ENCODE measurements at places on chromosomes 13 and 19.

DNA sequence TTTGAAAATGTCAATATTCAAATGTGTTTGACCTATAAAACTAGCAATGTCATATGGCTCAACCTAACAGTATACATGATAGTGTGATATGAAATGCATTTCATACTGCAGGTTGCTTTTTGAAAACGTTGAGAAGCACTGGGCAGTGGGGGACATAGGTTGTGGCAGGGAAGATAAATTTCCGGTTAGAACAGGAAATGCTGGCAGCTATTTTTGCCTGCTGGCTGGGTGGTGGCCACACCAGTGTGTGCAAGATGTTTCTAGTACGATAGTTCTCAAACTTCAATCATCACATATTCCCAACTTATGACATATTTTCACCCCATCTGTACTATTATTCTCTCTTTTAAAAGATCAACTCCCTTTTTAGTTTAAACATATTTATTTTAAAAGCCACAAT is 17.2 kb downstream of the FXYD5 start:
- DNase-seq, result no peak

DNA sequence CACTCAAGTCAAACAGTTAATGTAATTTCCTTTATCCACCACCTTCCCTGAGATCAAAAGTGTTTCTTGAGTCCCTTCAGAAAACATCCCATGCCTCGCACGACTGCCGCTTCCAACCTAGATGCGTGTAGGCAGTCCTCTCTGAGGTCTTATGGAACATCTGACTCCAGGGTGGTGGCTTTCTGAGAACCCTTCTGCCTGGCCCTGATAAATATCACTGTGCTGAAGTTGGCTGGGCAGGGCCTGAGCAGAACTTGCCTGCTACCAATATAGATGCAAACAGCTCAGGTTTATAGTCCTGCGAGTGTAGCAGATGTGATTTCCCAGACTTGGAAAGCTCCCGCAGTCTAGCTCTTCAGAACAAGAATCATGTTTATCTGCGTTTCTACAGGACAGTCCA is 61.1 kb upstream of the GPR12 start:
- no peak for DNase-seq

GRCh38 chr13:29136341-29136740 is 316.2 kb downstream of the MTUS2 start:
- no peak for DNase-seq

DNA sequence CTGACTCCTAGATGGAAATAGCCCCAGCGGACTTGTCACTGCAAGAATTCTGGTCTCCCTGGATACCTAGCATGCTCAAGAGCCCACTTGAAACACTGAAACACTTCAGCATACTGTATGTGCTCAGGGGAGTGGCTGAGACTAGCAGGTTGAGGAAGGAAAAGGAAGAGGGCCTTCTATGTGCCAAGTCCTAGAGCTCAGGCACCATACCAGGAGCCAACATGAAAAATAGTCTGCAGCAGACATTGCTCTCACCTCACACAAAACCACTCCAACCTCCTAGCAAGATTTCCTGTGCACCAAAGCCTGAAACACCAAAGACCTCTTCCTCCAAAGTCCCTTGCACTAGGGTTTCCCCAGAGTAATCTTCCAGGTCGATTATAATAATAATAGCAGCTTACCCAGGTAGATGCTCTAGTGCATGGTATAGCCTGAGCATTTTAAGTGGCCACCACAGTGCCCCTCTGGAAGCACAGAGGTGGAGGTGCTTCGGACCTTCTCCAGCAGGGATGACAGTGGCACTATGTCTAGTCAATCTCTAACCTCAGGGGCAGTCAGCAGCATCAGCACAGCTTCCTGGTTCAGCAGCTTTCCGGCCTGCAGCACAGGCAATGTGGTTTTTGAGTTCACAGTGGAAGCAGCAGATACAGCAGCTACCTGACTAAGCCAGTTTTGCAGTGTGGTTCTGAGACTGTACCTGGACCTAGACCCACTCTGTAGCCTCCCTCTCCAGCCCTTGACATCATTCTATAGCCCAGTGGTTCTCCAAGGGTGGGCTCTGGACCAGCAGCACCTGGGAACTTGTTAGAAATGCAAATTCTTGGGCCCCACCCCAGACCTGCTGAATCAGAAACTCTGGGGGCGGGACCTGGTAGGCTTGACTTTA is 45.6 kb upstream of the UBE2L5 start:
- DNase-seq, result no peak

DNA sequence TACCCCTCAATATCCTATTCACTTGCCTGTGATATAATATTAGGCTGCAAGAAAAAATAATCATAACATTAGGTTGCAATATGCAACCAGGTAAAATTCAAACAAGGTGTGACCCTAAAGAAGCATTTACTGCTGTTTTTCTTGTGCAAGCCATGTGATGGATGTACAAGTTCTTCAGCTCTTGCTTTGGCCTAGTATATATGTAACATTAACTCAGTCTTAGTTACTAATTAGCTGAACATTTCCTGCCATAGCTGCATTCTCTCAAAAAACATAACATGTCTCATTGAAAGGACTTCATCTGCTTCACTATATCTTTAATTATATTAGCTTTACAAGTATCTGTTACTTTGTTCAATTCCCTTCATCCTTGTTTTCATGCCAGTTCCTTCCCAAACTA is 406.8 kb upstream of the HTR2A start:
- DNase-seq, result no peak

- DNase-seq, result no peak
Observed at GRCh38 chr19:27738569-27739193, 1474.3 kb downstream of the UQCRFS1 start.

DNA sequence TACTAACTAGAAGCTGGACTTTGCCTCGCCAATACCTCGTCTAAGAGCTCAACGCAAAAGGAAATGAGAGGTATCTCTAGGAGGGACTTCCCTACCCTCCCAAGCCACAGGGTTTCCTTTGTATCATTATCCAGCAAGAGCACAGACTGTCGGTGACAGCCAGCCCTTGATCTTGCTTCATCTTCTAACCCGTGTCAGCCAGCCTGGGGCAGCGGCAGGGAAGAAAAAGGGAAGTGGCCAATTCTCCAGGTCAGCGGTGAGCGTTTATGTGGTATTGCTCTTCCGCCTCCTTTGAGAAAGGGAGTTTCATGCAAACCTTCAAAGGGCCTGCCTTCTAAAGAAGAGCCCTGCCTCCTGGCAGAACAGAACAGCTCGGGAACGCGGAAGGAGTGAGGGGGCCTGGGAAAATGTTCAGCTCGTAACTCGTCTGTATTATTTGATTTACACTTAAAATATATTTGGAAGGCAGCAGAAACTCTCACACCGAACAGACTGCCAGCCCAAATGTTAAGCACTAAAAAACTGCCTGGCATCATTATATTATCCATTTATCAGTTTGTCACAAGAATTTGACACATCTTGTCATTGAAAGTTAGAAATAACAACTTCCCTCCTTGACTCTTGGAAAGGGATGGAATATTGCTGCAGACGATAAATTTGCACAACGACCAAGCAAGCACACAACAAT is 41.8 kb downstream of the EFNB2 start:
- no peak for DNase-seq

DNA sequence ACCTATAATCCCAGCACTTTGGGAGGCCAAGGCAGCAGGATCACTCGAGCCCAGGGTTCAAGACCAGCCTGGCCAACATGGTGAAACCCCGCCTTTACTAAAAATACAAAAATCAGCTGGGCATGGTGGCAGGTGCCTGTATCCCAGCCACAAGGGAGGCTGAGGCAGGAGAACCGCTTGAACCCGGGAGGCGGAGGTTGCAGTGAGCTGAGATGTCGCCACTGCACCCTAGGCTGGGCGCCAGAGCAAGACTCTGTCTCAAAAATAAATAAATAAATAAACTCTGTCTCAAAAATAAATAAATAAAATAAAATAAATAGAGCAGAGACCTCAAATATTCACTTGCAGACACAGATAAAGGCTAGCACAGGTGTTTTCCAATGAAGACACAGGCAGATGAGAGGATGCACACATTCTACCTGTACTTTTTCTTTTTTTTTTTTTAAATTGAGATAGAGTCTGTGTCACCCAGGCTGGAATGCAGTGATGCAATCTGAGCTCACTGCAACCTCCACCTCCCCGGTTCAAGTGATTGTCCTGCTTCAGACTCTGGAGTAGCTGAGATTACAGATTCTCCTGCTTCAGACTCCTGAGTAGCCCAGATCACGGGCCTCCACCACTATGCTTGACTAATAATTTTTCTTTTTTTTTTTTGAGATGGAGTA is 2.7 kb upstream of the RPS16 start:
- no peak for DNase-seq

DNA sequence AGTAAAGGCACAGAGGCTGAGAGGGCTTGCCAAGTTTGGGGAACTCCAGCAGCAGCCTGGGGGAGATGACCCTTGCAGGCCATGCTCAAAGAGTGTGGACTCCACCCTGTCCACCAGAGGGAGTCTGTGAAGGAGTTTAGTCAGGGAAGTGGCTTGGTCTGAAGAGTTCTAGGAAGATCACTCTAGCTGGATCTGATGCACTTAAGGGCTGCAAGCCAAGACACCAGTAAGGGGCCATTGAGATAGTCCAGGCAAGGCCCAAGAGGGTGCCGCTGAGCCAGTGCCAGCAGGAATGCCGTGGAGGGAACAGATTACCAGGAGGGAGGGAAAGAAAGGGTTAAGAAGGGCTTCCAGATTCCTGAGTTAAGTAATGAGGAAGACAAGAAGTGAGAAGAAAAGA is 68.7 kb downstream of the ZAR1L start:
- peak; percentile 38 for DNase-seq

DNA sequence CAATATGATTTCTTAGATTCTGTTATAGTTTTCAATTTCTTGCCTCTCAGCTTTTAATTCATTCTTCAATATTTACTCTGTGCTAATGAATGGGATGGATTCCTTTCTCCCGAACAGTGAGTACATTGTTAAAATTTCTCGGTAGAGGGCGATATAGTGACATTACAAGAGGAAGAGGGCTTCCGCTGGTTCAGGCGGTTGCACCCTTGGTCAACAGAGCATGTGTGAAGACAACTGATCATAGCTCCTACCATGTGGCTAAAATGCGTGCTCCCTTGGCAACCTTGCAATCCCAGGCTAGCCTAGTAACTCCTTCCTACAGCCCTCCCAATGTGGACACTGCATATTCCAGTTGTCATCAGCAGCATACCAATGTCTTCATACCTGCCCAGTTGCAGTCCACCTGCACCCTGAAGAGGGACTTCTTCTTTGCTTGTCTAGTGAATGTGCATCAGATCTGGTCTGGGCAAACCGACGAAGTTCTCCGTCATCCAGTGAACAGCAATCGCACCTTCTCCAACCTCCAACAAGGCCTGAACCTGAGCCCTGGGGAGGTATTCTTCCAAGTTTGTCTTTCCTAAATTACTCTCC is 653.0 kb upstream of the GPC6 start:
- no peak for DNase-seq

GRCh38 chr13:44758630-44759383 is 182.7 kb upstream of the TSC22D1 start:
- DNase-seq, result no peak

DNA sequence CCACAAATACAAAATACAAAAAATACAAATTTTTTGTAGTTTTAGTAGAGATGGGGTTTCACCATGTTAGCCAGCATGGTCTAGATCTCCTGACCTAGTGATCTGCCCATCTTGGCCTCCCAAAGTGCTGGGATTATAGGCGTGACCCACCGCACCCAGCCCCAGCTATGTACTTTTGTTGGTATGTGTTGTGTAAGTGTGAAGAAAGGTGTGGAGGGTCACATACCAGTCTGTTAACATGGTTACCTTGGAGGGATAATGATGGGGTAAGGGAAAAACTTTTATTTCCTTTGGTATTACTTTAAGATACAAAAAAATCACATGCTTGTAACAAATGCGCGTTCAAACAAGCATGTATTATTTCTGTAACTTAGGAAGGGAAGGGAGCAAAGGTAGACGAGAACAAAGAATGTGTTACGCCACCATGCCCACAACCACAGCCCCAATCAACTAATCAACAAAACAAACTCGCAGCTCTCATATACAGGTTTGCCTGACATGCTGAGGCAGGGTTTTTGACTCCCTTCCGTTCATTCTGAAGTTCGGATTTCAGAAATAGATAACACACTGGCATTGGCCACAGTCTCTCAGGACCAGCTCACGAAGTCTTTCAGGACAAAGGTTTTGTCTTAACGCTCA is 13.5 kb upstream of the VWA8 start:
- no peak for DNase-seq

DNA sequence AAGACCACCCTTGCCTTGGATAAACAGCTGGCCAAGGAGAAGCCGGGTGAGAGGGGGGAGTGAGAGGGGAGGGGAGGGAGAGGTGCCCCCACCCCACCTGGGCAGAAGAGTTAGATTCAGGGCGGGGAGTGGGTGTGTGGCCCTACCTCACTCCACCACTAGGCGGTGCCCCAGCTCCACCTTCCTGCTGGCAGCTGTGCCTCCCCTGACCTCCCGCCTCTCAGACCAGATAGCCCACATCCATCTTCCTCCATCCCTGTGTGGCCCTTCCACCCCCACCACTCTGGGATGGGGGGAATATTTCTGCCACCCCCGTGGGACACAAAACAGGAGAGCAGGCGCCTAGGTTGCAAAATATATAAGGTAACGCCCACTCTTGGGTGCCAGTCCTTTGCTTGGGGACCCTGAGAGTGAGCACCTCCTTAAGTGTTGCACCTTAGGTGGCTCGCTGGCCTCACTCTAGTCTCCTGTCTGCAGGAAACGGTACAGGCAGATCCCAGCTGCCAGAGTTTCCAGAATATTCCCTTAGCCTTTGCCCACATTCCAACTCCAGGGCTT is 13.8 kb upstream of the EHD2 start:
- DNase-seq, result peak; percentile 59

DNA sequence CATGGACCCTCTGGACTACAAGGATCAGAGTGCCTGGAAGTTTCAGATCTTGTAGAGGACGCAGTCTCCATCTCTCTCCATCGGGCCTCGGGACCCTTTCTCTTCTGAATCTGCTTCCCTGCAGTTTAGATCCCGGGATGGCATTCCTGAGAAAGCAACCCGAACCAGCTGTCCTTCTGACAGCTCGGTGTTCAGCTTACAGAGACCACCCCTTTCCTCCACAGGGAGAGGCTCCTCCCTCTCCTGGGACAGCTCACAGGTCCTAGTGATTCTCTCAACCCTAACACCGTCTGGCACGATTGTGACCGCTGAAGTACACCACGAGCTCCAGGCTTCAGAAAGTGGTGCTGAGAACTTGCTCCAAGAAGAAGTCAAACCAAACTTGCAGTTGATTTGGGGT is 18.2 kb downstream of the CRX start:
- no peak for DNase-seq

- DNase-seq, result no peak
Observed at GRCh38 chr13:89465366-89465765, 1794.2 kb downstream of the SLITRK5 start.

- no peak for DNase-seq
Observed at GRCh38 chr13:32824061-32824460, 192.2 kb upstream of the KL start.

- DNase-seq, result no peak
Observed at GRCh38 chr19:28208745-28209144, 1004.2 kb downstream of the UQCRFS1 start.

GRCh38 chr13:110689711-110690110 is 16.2 kb downstream of the CARS2 start:
- DNase-seq, result no peak

- no peak for DNase-seq
Observed at GRCh38 chr19:10712754-10713153, 5.1 kb upstream of the DNM2 start.

- DNase-seq, result no peak
Observed at GRCh38 chr19:4588291-4588761, 28.8 kb upstream of the SEMA6B start.
